Pancreas (tissue), 10 donors: ENCODE measurements at places on chromosomes 7 and 10. TPM values are rescaled to one million over a fixed set of nuclear protein-coding genes. Genes with fewer than 3 reads are reported as not detected.

DNA sequence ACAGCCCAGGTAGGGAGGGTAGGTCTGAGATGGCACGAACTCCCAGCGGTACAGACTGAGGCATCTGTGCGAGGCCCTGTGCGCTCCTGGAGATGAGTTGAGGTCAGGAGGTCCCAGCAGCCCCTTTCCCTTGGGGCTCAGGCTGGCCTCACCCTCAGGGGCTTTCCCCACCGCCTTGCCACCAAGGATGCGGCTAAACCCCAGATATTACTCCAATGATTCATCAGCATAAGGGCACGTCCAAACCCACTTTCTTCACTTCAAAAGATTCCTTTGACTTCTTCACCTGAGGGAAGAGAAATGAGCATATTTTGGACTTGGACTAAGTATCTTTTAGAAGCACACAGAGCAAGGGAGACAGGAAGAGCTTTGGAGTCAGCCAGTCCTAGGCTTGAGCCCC is 20.3 kb downstream of the UROS start:
- H3K36me3 ChIP-seq = peaks cover 17% of the 10 kb centered on the region
- DNase-seq = no peak
- H3K27me3 ChIP-seq = no peaks in the 10 kb centered on the region
- H3K27ac ChIP-seq = no peak overlapping the region
- H3K4me3 ChIP-seq = no peak overlapping the region

DNA sequence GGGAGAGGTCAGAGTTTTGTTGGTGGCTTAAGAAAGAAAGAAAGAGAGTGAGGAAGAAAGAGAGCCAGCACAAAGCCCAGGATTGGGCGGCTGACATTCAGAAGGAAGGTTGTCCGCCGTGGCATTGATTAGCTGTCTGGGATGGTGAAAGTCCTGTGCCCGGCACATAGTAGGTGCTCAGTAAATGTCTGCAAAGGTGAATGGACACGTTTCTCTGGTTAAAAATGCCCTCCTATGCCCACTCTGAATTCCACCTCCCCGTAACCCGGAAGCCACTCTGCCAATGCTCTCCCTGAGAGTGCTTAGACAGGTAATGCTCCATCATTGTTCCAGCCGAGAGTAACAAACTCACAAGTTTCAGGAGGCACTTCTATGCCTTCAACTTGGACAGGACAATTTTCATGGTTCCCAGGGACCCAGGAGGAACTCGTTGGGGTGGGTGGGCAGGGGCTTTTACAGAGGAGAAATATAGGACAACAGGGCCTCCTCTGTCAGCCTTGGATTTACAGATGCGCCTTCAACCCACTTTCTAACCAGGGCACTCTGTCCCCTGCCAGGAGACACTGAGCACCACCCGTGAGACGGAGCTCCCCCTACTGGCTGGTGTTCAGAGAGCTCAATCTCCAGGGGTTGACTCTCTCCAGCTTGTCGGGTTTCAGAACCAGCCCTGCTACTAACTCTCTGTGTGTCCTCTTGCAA is 411.5 kb upstream of the ZMIZ1 start:
- no peaks in the 10 kb centered on the region for H3K36me3 ChIP-seq
- no peaks in the 10 kb centered on the region for H3K4me1 ChIP-seq
- H3K4me3 ChIP-seq = no peak overlapping the region
- H3K27me3 ChIP-seq = no peaks in the 10 kb centered on the region

DNA sequence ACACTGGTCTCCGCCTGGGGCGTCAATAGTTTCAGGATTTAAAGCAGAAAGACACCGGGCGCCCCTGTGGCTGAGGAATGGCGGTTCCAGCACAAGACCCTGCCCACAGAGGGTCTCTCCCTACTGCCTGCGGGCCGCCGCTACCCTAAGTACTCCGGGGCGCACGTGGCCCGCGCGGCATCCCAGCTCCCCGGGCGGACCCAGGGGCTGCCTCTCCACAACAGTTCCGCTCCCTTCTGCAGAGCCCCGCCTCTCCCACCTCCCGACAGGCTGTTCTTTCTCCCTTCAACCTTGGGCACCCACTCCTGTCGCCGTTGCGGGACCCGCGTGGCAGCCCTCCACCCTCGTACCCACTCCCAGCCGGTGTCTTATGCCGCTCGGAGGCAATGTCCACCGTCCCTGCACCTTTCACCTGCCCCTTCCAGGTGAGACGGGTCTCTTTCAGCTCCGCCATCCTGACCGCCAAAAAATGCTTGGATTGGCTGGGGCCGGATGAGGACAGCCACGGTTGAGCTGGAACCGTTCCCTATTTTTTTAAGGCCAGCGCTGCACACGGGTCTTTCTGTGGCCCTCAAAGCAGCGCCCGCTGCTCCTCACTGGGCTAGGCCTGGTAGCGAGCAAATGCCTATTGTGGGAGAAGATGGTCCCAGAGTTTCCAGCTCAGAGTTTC is 1.6 kb upstream of the NKX2-3 start:
- H3K27ac ChIP-seq = no peak overlapping the region
- H3K4me3 ChIP-seq = peak overlapping the region; percentile 14
- no peak for DNase-seq
- H3K4me1 ChIP-seq = peaks cover 4% of the 10 kb centered on the region

- H3K27me3 ChIP-seq = no peaks in the 10 kb centered on the region
- H3K27ac ChIP-seq = no peak overlapping the region
- no peaks in the 10 kb centered on the region for H3K4me1 ChIP-seq
- H3K4me3 ChIP-seq = no peak overlapping the region
- H3K36me3 ChIP-seq = no peaks in the 10 kb centered on the region
Observed at GRCh38 chr7:86963599-86964230, 95.7 kb downstream of the ELAPOR2 start.

GRCh38 chr7:126535176-126535575 is 717.6 kb downstream of the GRM8 start:
- no peaks in the 10 kb centered on the region for H3K27me3 ChIP-seq
- no peak for DNase-seq
- no peak overlapping the region for H3K27ac ChIP-seq
- no peaks in the 10 kb centered on the region for H3K4me1 ChIP-seq

DNA sequence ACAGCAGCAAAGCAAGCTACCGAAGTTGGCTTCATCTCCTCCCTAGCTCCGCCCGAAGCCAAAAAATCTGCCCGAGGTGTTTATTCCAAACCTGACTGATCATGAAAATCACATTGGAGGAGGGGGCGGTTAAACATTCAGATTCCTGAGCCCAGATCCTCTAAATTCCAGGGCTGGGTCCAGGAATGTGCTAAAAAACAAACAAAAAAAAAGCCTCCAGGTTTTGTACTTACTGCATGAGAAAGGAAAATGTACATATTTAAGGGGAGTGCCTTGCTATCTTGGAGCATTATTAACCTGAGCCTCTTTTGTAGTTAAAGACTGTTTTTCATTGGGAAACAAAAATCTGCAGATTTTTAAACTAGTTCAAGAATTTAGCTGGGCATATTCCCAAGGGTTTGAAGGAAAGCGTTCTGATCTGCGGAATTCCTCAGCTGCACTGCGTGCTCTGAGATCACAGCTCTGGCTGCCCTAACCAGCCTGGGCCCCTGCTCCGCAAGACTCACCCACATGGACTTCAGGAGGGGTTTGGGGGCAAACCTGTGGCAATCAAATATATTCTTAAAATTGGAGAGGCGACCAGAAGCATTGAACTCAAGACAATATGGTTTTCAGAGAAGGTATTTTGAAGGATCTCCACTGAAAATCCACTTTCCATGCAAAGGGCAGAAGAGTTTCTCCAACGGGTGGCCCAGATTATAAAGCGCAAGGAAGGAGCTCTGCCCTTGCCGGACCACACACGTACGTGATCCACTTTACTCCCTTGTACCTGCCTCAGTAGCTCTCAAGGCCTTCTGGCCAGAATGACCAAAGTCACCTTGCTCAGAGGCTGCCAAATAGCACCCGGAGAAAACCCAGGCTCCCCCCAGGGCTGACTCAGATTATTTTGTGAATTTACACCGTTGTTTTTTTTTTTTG is 10.0 kb upstream of the TNS3 start:
- no peaks in the 10 kb centered on the region for H3K27me3 ChIP-seq
- peak; percentile 28 for DNase-seq
- no peak overlapping the region for H3K27ac ChIP-seq
- H3K36me3 ChIP-seq = no peaks in the 10 kb centered on the region

- no peak overlapping the region for H3K27ac ChIP-seq
- no peak overlapping the region for H3K4me3 ChIP-seq
- no peak for DNase-seq
- H3K4me1 ChIP-seq = no peaks in the 10 kb centered on the region
- no peaks in the 10 kb centered on the region for H3K27me3 ChIP-seq
- no peaks in the 10 kb centered on the region for H3K36me3 ChIP-seq
Observed at GRCh38 chr7:86929293-86930109, 130.0 kb downstream of the ELAPOR2 start.

GRCh38 chr7:133081119-133081598 is 731 bp downstream of the CHCHD3 start:
- peak overlapping the region; percentile 89 for H3K4me3 ChIP-seq
- no peak for DNase-seq
- peak overlapping the region; percentile 54 for H3K27ac ChIP-seq
- H3K27me3 ChIP-seq = no peaks in the 10 kb centered on the region
- H3K36me3 ChIP-seq = no peaks in the 10 kb centered on the region

- no peaks in the 10 kb centered on the region for H3K27me3 ChIP-seq
- DNase-seq = no peak
- H3K4me3 ChIP-seq = no peak overlapping the region
- peaks cover 6% of the 10 kb centered on the region for H3K4me1 ChIP-seq
Observed at GRCh38 chr10:125343118-125343925, 183.0 kb upstream of the CTBP2 start.

GRCh38 chr7:27795977-27796376 is 56.0 kb downstream of the TAX1BP1 start:
- no peak for DNase-seq
- peaks cover 30% of the 10 kb centered on the region for H3K36me3 ChIP-seq
- no peak overlapping the region for H3K27ac ChIP-seq
- no peak overlapping the region for H3K4me3 ChIP-seq
- H3K4me1 ChIP-seq = no peaks in the 10 kb centered on the region
- H3K27me3 ChIP-seq = no peaks in the 10 kb centered on the region

GRCh38 chr7:100598425-100598824 is 3.7 kb upstream of the PCOLCE start:
- H3K36me3 ChIP-seq = no peaks in the 10 kb centered on the region
- H3K4me1 ChIP-seq = no peaks in the 10 kb centered on the region
- H3K27ac ChIP-seq = no peak overlapping the region
- no peak for DNase-seq
- no peaks in the 10 kb centered on the region for H3K27me3 ChIP-seq

GRCh38 chr10:126301701-126302475 is 86.4 kb downstream of the ADAM12 start:
- no peak overlapping the region for H3K27ac ChIP-seq
- no peaks in the 10 kb centered on the region for H3K4me1 ChIP-seq
- H3K4me3 ChIP-seq = no peak overlapping the region
- DNase-seq = no peak
- no peaks in the 10 kb centered on the region for H3K36me3 ChIP-seq
- H3K27me3 ChIP-seq = no peaks in the 10 kb centered on the region

GRCh38 chr10:6240254-6240653 is 37.5 kb downstream of the PFKFB3 start:
- no peak overlapping the region for H3K27ac ChIP-seq
- no peaks in the 10 kb centered on the region for H3K4me1 ChIP-seq
- no peaks in the 10 kb centered on the region for H3K36me3 ChIP-seq
- no peaks in the 10 kb centered on the region for H3K27me3 ChIP-seq
- no peak for DNase-seq
- H3K4me3 ChIP-seq = no peak overlapping the region

- H3K4me3 ChIP-seq = no peak overlapping the region
- H3K27ac ChIP-seq = no peak overlapping the region
- H3K4me1 ChIP-seq = no peaks in the 10 kb centered on the region
- H3K36me3 ChIP-seq = no peaks in the 10 kb centered on the region
Observed at GRCh38 chr7:41696323-41696916, 6.5 kb downstream of the INHBA start.

DNA sequence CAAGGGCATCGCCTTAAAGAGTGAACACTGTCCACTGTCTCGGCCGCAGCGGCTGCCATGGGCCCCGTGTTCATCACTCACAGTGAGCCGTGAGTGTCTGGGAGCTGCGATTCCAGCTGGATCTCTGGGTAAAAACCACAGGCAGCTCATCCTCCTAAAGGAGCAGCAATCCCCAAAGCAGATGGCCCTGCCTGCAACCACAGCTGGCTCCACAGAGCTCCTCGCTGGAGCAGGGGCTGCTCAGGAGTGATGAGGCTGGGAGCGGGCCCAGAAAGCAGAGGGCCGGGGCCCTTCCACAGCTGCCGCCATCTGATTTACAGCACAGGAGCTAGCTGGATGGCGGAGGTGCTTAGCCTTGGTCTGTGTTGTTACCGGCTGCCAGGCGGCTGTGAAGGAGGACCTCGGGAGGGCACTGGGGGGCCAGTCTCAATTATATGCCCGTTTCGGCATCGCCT is 6.6 kb upstream of the TMEM184A start:
- H3K36me3 ChIP-seq = no peaks in the 10 kb centered on the region
- no peaks in the 10 kb centered on the region for H3K27me3 ChIP-seq
- H3K4me3 ChIP-seq = no peak overlapping the region
- no peaks in the 10 kb centered on the region for H3K4me1 ChIP-seq
- DNase-seq = no peak
- no peak overlapping the region for H3K27ac ChIP-seq

- peaks cover 10% of the 10 kb centered on the region for H3K4me1 ChIP-seq
- H3K27me3 ChIP-seq = no peaks in the 10 kb centered on the region
- H3K27ac ChIP-seq = no peak overlapping the region
- no peak for DNase-seq
- H3K4me3 ChIP-seq = no peak overlapping the region
- no peaks in the 10 kb centered on the region for H3K36me3 ChIP-seq
Observed at GRCh38 chr7:44891372-44891771, 6.0 kb upstream of the PURB start.

DNA sequence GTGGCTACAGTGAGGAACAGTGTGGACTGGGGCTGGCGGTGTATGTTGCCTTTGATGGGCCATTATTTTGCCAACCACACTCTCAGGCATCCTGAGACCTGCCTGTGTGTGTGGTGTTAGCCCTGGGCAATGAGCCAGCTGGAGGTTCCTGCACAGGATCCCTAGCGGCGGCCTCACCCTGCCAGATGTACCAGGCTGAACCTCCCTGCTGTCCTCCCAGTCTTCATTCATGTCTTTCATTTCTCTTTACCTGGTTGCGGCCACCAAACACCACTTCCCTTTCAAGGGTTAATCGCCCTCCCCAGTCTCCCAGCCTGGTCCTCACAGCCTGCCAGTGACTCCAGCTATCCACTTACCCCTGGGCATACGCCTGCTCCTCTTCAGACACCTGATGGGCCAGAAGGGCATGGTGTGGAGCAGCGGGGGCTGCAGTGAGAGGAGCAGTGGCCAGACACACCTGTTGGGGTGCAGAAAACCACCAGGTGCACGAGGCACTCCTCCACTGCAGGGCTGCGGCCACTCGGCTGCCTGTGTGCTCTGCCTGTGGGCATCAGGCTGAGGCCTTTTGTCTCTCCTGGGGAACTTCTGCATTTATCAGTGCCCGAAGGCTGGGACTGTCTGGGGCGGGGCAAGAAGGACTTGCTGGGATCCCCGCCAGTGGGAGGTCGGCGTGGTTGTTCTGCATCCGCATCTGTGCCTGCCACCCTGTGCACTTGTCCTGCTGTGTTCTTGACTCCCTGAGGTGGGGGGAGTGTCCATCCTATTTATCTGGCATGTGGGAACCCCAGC is 111.6 kb downstream of the ARHGAP22 start:
- H3K4me1 ChIP-seq = no peaks in the 10 kb centered on the region
- H3K4me3 ChIP-seq = no peak overlapping the region
- no peaks in the 10 kb centered on the region for H3K36me3 ChIP-seq
- DNase-seq = no peak

Gene ANKRD61
- total RNA-seq = not detected

Gene TRPV5
- total RNA-seq = not detected

Gene UCN3
- total RNA-seq = 5.5 TPM

Gene HOXA5
- 0.81 TPM for total RNA-seq

Gene GTF2IRD2
- total RNA-seq = 15.8 TPM

Gene GPR26
- total RNA-seq = not detected

Gene LMBR1
- total RNA-seq = 33.1 TPM

Gene FAM241B
- 5.1 TPM for total RNA-seq

Gene ABCF2
- total RNA-seq = 12.8 TPM

Gene BAIAP2L1
- total RNA-seq = 20.8 TPM

Gene LIPM
- total RNA-seq = not detected

Gene UMAD1
- 11.6 TPM for total RNA-seq
